NCI-H2171 treated with DMSO at 0.1 percent for 48 hours (cell line): ENCODE measurements at places on chromosomes 4 and X.

GRCh38 chr4:133152831-133153481, 3.9 kb downstream of the PCDH10 start:
- no peak for DNase-seq

DNA sequence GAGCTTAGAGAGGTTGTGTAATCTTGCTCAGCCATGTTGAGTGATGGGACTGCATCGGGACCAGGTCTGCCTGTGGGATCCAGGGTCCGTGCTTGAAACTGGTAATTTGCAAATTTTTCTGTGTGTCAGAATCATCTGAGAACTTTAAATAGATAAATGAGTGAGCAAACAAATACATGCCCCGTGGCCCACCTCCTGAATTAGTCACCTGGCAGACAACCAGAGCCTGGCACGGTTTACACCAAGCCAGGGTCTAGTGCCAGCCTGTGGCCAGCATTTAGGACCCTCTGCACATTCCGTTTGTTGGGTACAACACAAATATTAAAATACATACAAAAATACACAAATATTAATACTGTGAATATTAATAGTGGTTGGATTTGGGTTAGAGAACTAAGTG, 90.6 kb upstream of the STOX2 start:
- DNase-seq: no peak

DNA sequence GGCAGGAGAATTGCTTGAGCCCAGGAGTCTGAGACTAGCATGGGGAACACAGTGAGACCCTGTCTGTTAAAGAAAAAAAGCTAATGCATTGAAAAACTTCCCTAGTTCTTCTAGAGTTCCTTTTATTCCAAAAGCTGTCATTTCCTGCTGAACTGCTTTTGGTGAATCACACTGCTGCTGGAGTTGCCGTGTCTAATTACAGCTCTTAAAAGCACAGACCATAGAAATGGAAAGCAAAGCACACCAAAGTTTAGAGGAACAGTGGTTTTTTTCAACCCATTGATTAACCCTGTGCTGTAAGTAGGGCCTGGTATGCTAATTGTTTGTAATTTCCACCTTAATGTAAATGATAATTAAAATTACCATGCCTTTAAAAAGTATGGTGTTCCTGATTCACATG, 52.4 kb downstream of the SEPTIN11 start:
- DNase-seq: no peak

DNA sequence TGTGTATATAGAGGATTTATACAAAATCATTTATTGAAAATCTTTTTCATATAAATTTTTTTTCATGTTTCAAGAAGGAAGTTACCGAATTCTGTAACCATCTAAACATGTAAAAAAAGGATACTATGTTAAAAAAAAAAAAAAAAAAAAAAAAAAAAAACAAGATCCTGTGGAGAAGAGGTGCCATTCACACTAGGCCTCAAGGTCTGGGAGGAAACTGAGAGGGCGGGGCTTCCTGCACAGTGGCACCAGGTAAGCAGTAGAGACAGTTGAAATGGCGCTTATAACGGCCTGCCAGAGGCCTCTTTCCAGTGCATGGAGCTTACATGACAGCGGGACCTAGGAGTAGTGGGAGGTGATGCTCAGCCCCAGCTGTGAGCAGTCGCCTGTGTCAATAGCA, 17.5 kb downstream of the TRAPPC2 start:
- no peak for DNase-seq
